Nephron progenitor cell (in vitro differentiated cells): ENCODE measurements at places on chromosomes 16 and 17.

DNA sequence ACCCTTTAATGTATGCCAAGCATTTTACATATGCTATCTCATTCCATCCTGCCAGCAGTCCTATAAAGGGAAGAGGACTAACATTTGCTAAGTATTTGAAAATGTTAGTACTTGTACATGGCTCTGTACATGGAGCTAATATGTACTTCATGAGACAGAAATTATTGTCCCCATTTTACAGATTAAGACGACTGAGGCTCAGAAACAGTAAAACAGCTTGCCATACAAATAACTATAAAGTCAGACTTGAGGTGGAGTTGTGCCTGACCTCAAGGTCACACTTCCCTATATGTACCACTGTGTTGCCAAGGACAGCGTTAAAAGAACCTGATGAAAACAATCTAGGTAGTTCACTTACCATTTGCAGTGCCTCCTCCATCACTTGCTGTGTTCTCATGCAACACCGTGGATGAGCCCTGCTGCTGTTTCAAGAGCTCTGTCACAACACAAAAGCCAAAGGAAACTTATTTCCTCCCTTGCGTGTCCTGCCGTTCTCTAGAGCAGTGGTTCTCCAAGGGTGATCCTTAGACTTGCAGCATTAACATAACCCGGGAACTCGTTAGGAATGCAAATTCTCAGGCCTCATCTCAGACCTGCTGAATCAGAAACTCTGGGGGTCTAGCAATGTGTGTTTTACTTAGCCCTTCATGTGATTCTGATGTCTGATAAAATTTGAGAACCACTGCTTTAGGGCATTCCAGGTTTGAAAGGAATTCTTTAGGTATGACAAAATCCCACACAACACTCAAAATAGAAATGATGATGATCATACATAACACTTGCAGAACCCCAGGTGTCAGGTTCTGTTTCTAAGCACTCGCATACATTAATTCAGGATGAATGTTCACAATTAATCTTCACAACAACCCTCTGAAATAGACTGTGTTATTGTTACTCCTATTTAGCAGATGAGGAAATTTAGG lies 51.2 kb upstream of the MTMR4 start:
- no peak for DNase-seq

GRCh38 chr17:18245038-18245776 lies 13.3 kb downstream of the FLII start:
- DNase-seq = no peak

DNA sequence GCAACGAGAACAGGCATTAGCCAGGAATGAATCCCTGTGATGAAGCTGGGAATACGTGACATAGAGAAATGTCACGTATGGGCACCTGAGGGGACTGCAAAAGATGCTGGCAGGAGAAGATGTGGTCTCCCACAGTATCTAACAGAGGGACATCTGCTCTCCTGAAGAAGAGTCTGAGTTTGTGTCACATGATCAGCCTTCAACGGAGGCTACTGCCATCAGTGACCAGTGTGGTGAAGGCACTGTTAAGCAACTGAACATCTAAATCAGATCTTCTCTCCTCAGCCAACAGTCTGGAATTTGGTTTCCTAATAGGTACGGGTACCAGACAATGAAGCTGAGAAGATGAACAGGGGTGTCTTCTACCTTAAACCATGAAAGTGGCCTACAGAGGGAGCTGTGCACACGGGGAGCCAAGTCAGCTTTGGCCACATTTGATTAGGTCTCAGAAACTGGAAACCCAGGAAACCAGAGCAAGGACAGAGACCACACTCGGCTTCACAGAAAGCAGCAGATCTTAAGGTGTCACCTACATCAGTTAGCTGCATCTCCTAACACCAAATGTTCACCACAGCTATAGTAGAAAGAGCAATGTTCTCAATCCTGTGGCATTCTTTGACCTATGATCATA lies 41.8 kb downstream of the BRD7 start:
- no peak for DNase-seq

- DNase-seq = no peak
Measured at GRCh38 chr16:25580041-25580440, 111.7 kb upstream of the HS3ST4 start.

GRCh38 chr16:5870886-5871691 lies 773.5 kb upstream of the EEF2KMT start:
- no peak for DNase-seq

- DNase-seq = no peak
Measured at GRCh38 chr17:57606111-57606875, 138.8 kb downstream of the CCDC182 start.

GRCh38 chr16:1197237-1197866 lies 27.7 kb downstream of the TPSG1 start:
- no peak for DNase-seq

DNA sequence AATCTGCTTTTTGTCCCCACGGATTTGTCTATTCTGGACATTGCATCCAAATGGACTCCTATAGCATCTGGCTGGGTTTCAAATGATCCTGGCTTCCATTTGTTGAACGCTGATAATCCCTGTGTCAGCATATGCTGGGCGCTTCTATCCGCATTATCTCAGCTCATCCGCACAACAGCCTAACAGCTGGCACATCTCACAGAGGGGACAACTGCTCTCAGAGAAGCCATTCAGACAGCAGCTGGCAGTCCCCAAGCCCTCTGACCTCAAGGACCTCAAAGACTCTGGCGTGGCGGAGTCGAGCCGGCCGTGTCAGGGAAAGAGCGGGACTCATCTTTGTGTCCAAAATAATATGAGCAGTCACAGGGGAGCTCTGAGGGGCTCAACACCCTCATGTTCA lies 82.3 kb downstream of the NT5M start:
- no peak for DNase-seq

DNA sequence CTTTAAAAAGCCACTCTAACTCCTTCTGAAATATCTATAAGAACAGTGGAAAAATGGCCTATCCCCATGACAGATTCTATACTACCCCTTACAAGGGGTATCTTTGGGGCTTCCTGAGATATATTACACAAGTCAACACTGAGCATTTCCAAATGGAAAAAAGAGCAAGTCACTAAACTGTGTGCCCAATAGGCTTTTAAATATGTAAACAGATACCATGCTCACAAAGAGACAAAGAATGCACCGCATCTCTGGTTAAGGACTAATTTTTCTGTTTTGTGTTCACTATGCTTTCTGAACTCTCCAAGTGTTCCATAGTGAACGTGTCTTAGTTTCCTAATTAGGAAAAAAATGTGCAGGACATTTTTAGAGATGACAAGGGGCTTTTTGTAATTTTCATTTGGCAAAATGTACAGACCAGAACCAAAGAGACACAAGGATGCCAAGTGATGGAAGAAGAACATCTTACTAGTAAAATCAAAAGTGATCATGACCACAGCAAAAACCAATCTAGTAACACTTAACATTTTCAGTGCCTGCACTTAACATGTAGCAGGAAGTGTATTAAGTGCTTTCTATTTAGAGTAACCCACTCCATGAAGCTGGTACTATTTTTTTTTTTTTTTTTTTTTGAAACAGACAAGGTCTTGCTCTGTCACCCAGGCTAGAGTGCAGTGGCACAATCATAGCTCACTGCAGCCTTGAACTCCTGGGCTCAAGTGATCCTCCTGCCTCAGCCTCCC lies 21.5 kb downstream of the MYH11 start:
- no peak for DNase-seq

- DNase-seq = no peak
Measured at GRCh38 chr16:1079341-1079740, 6.8 kb downstream of the SSTR5 start.

DNA sequence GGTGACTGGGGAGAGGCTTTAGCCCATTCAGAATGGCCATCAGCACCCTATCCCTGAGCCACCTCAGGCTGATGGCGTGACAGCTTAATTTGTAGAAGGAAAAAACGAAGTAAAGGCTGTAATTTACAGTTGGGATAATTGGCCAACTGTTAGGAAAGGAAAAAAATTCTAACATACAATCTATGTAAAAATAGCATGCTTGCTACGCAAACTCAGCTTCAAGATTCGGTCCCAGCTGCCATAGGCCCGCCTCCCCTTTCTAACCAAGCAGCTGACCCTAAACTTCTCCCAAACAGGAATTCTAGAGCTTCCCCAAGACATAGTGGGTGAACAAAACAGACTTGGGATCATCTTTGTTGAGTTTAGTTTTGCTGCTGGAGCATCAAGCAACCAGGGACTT lies 4.9 kb downstream of the SEZ6 start:
- DNase-seq = no peak

DNA sequence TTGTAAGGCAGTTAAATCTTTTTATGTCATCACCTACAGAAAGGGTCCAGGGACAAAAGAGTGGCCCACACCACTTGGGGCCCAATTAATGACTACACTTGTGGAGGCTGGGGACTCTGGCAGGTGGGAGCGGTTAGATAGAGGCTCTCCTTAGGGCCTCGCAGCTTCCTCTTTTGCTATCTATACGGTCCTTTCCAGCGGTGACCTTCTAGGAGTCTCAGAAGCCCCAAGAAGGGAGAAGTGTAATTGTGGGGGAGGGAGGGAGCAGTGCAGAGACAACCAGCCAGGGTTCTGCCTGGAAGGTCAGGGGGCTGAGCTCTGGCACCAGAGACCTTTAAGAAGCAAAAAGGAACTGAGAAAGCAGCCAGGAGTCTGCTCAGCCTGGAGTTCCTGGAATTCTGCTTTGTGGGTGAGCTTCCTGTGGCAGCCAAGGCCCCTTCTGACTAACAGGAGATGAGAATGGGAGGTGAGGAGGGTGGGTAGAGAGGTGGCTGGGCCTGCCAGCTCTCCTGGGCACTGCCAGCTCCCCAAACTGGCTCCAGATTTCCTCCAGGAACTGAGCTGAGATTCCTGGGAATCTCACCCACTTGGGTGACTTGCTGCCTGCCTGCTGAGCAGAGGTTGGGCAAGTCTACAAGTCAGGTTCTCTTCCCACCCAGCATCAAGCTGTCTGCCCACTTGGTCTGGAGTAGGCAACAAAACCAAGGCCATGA lies 16.3 kb upstream of the MAP3K14 start:
- DNase-seq = no peak

- DNase-seq = no peak
Measured at GRCh38 chr17:34879146-34879545, 82.1 kb downstream of the CCT6B start.

GRCh38 chr17:79556271-79556670 lies 54.6 kb downstream of the RBFOX3 start:
- no peak for DNase-seq

DNA sequence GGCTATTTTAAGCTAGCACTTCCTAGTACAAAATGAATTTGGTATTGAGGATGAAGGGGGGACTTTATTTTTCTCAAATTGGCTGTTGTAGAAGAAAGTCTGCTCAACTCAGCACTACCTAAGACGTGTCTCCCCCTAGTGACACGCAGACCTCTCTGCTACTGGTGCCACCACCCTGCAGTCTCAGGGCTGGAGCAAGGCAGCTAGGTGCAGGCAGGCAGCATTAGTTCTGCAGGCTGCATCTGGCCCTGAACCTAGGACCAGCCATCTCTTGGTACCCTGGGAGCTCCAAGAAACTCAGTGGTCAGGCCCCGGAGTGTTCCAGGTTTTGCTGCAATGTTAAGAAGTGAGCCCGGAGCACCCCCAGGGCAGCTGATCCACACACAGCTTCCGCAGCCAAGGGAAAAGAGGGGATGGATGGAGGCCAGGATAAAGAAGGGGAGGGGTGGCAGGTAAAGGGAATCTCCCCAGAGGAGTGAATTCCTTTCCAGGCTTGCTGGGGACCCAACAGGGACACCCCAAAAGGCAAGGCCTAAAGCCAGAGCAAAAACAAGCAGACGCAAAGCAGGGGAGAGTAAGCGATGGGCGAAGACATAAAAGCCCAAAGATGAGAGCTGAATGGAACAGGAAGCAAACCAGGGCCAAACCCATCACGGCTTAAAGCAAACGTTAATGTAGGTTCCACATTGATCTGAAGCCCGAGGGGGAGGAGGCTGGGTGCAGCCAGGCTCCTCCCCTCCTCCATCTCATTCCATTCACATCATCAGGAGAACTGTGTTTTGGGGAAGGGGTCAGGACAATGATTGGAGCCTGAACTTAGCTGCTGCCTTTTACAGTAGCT lies 200.5 kb downstream of the ZFHX3 start:
- DNase-seq = no peak

GRCh38 chr16:67514382-67514828 lies 14.2 kb upstream of the RIPOR1 start:
- peak; percentile 66 for DNase-seq

DNA sequence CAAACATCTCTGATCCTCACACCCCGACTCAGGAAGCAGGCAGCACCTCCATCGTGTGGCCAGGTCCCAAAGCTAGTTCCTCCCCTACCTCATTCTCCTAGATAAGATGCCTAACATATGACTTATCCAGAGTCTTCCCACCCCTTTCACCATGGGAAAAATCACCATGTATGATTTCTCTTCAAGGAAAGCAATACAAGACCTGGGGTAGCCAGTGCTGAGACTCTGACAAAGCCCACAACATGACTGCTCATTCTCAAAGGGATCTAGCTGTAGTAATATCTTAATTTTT lies 45.1 kb downstream of the CMTM4 start:
- no peak for DNase-seq

DNA sequence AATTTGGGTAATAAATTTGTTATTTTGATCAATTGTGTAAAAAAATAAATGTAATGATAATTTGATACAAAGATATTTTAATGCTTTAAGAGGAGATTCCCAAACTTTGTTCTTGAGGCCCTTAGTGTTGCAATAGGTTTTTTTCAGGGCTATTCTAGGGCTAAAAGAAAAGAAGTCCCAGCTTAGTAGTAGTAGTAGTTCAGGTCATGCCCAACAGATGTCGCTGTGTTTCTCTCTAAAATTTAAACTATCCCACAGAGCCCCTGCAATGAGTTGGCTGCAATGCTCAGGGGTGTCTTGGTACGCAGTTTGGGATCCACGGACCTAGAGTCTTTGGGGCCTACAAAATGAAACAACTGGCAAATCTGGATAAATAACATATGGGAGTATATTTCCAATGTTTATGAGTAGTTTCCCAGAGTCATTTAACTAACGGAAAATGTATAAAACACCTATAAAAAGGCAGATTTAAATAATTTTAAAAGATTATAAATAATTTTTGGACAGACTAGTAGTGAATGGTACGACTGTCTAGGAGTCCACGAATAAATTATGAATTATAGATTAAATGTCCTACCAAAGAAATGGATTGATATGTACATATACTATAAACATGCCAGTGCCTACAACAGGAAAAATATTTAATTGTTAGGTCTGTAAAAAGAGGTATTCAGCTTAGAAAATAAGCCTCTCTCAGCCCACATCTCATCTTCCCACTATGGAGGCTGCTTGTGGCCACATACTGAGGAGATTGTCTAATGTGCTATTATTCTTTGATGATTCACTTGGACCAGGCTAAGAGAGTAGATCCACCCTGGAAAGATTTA lies 228.5 kb upstream of the PMFBP1 start:
- peak; percentile 57 for DNase-seq
